ENCODE measurements at places on chromosomes 3 and 15. TPM values are rescaled to one million over a fixed set of nuclear protein-coding genes. Genes with fewer than 3 reads are reported as not detected.

DNA sequence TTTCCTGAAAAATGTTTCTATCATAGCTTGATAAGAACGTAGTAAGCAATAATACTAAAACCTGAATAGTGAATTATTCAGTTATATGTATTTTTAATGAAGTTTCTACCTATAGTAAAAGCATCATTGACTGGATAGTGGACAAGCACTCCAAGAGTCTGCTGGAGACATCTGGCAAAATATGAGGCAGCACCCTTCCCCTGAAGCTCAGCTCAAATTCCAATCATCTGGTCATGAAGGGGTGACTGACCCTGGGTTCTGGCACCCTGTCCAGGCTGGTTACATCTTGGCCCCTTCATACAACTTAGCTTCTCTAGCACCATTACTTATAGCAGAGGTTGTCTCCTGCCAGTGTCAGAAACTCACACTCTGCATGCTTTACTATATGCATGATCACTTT, 455.4 kb downstream of the RAP2B start:
- H3K4me1 ChIP-seq: peaks cover 7% of the 10 kb centered on the region
- H3K27ac ChIP-seq: no peak overlapping the region
- H3K4me3 ChIP-seq: no peak overlapping the region
- no peaks in the 10 kb centered on the region for H3K36me3 ChIP-seq
- no peaks in the 10 kb centered on the region for H3K27me3 ChIP-seq
- DNase-seq: no peak

DNA sequence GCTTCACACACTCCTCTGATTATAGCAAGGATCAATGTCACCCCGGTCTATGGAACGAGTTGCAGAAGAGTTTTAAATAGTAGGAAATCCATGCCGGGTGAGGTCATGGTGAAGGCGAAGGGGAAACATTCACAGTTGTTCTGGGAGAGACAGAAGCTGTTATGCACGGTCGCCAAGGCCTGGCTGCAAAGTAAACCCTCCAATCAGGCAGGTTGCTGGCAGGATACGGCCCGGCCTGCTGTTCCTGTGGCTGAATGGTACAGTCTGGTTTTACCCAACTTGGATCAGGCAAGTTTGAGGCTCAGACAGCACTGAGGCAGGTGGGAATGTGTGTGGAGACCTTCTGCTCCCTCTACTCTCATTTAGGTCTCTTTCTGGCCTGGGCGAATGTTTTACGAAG, 45.3 kb upstream of the ATP2B2 start:
- no peaks in the 10 kb centered on the region for H3K27me3 ChIP-seq
- peak; percentile 90 for DNase-seq
- no peak overlapping the region for H3K27ac ChIP-seq
- peaks cover 2% of the 10 kb centered on the region for H3K4me1 ChIP-seq
- no peaks in the 10 kb centered on the region for H3K36me3 ChIP-seq

DNA sequence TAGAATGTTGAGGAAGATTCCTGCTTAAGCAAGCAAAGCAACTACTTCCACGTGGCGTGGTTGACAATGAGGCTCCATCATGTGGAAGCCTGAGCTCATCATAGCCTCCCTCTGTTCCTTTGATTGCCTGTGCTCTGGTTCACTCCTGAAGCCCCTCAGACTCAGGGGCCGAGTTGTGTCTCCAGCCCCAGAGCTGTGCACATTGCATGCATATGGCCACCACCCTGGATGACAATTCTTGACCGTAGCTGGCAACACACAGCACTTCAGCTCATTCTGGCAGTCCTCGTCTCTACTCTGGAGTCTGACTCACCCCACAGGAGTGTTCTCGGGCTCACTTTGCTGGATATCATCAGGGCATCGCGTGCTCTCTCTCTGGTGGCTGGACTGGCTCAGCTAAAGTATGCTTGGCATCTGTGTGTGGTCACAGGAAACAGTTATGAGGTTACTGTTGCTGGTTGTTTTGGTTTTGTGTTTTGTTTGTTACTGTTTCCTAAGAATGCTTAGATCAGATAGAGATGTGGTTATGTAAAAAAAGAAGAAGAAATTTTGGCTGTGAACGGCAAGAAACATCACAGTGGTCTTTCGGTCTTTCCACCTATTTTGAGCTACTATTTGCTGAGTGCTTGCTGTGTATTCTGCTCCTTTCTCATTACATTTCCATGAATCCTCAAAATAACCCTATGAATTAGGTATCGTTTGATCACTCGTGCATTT, 41.6 kb upstream of the MRPS22 start:
- no peaks in the 10 kb centered on the region for H3K36me3 ChIP-seq
- no peaks in the 10 kb centered on the region for H3K4me1 ChIP-seq
- H3K27ac ChIP-seq: no peak overlapping the region
- no peaks in the 10 kb centered on the region for H3K27me3 ChIP-seq
- no peak overlapping the region for H3K4me3 ChIP-seq

DNA sequence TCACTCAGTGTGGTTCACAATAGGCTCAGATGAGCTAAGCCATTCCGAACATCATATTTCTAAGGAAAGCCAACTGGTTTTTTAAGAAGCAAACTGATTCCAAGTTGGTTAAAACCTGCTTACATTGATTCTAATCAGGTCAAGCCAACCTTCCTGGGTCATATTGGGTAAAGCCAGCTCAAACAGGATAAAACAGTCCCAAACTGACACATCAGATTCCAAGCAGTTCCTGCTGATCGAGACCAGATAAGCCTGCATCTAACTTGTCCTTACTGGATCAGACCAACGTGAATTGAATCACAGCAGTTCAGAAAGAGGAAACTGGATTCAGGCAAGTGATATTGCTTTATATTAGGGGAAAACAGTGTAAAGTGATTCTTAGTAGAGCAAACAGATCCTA, 18.6 kb upstream of the THSD4 start:
- H3K27ac ChIP-seq: no peak overlapping the region
- no peaks in the 10 kb centered on the region for H3K36me3 ChIP-seq
- DNase-seq: no peak
- no peaks in the 10 kb centered on the region for H3K4me1 ChIP-seq

DNA sequence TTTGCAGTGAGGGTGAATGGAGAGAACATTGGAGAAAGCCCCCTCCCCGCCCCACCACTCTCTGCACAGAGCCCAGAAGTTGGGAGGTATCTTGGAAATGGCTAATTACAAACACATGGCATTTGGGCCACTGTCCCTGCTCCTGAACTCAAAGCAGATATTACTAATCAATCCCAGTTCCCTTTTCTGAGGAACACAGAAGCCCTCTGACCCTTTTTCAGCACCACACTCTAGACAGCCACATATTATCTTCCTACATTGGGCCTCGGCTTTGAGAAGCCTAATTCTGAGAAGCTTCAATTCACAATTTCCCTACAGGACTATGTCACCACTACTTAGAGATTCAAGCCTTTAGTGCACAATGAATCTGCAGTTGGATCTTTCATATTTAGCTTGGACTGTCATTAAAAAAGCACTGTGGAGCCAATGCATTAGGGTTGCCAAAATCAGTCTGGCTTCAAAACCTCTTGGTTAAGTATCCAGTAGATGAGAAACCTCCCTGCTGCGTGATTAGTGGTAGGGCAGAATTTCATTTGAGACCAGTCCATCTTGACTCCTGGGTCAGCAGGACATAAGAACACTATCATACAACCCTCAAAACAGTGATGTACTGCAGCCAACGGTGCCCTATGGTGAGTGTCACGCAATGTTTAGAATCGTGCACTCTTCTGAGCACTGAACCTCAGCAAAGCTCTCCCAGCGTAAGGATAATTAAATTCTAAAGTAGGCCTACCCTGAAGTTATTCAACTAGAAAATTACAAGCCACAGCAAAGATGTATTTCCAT, 26.1 kb downstream of the MGLL start:
- DNase-seq: no peak
- H3K27me3 ChIP-seq: no peaks in the 10 kb centered on the region
- peak overlapping the region; percentile 65 for H3K27ac ChIP-seq
- no peak overlapping the region for H3K4me3 ChIP-seq

- no peaks in the 10 kb centered on the region for H3K27me3 ChIP-seq
- peak overlapping the region; percentile 69 for H3K27ac ChIP-seq
- peak overlapping the region; percentile 56 for H3K4me3 ChIP-seq
- peaks cover 28% of the 10 kb centered on the region for H3K36me3 ChIP-seq
Measured at GRCh38 chr3:52495777-52496602, 852 bp downstream of the STAB1 start.

GRCh38 chr15:55743729-55744655, 1.0 kb upstream of the PRTG start:
- peaks cover 25% of the 10 kb centered on the region for H3K4me1 ChIP-seq
- no peaks in the 10 kb centered on the region for H3K36me3 ChIP-seq
- no peak for DNase-seq
- peaks cover 19% of the 10 kb centered on the region for H3K27me3 ChIP-seq
- no peak overlapping the region for H3K27ac ChIP-seq
- peak overlapping the region; percentile 78 for H3K4me3 ChIP-seq

DNA sequence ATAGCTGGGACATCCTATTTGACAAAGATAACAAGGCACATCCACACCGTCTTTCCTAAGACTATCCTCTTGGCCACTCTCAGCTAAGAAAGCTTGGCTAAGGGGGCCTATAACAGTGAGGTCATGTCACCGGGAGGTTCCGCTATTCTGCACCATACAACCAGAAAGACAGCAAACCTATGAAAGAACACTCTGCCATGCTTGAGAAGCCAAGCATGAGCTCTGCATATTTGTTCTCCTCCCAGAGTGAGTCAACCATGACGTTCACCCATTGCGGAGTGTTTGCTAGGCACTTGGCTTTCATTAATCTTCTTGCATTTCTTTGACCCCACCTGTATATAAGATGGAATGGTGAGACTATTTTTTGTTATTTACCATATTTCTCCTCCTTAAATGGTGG, 141.2 kb downstream of the GMNC start:
- H3K4me1 ChIP-seq: no peaks in the 10 kb centered on the region
- H3K27ac ChIP-seq: no peak overlapping the region
- H3K4me3 ChIP-seq: no peak overlapping the region
- no peak for DNase-seq
- no peaks in the 10 kb centered on the region for H3K27me3 ChIP-seq
- H3K36me3 ChIP-seq: no peaks in the 10 kb centered on the region

- H3K36me3 ChIP-seq: no peaks in the 10 kb centered on the region
- H3K4me1 ChIP-seq: peaks cover 6% of the 10 kb centered on the region
- DNase-seq: no peak
- no peak overlapping the region for H3K4me3 ChIP-seq
- no peaks in the 10 kb centered on the region for H3K27me3 ChIP-seq
- H3K27ac ChIP-seq: no peak overlapping the region
Measured at GRCh38 chr3:63818282-63819150, 583 bp upstream of the C3orf49 start.

DNA sequence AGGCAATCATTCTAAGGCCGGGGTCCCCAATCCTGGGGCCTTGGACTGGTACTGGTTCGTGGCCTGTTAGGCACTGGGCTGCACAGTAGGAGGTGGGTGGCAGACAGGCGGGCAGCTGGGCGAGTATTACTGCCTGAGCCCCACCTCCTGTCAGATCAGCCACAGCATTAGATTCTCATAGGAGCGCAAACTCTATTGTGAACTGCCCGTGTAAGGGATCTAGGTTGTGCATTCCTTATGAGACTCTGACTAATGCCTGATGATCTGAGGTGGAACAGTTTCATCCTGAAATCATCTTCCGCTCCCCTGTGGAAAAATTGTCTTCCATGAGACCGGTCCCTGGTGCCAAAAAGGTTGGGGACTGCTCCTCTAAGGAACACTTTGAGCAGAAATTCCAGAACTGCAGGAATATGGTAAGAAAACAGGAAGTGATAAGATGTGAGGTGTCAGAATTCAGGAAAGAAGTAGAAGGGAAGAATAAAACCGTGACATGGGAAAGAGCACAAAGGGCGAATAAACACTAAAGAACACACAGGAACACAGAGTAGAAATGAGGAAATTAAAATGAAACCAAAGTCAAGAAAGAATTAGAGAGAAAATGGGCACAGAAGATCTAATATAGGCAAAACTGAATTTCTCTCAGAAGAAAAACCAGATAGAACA, 57.6 kb downstream of the PDCD6IP start:
- H3K4me1 ChIP-seq: no peaks in the 10 kb centered on the region
- no peak overlapping the region for H3K4me3 ChIP-seq
- H3K27me3 ChIP-seq: no peaks in the 10 kb centered on the region
- no peak overlapping the region for H3K27ac ChIP-seq

GRCh38 chr3:51646091-51646490, 25.0 kb upstream of the TEX264 start:
- peaks cover 72% of the 10 kb centered on the region for H3K36me3 ChIP-seq
- H3K4me3 ChIP-seq: no peak overlapping the region
- DNase-seq: no peak
- H3K4me1 ChIP-seq: no peaks in the 10 kb centered on the region
- no peak overlapping the region for H3K27ac ChIP-seq

- no peak overlapping the region for H3K27ac ChIP-seq
- no peak overlapping the region for H3K4me3 ChIP-seq
- H3K4me1 ChIP-seq: no peaks in the 10 kb centered on the region
- no peak for DNase-seq
- no peaks in the 10 kb centered on the region for H3K36me3 ChIP-seq
Measured at GRCh38 chr3:84077479-84077878, 881.3 kb upstream of the CADM2 start.

GRCh38 chr3:101542957-101543356, 18.7 kb upstream of the TRMT10C start:
- H3K36me3 ChIP-seq: no peaks in the 10 kb centered on the region
- H3K27me3 ChIP-seq: no peaks in the 10 kb centered on the region
- H3K27ac ChIP-seq: no peak overlapping the region
- no peak for DNase-seq
- no peak overlapping the region for H3K4me3 ChIP-seq
- no peaks in the 10 kb centered on the region for H3K4me1 ChIP-seq

DNA sequence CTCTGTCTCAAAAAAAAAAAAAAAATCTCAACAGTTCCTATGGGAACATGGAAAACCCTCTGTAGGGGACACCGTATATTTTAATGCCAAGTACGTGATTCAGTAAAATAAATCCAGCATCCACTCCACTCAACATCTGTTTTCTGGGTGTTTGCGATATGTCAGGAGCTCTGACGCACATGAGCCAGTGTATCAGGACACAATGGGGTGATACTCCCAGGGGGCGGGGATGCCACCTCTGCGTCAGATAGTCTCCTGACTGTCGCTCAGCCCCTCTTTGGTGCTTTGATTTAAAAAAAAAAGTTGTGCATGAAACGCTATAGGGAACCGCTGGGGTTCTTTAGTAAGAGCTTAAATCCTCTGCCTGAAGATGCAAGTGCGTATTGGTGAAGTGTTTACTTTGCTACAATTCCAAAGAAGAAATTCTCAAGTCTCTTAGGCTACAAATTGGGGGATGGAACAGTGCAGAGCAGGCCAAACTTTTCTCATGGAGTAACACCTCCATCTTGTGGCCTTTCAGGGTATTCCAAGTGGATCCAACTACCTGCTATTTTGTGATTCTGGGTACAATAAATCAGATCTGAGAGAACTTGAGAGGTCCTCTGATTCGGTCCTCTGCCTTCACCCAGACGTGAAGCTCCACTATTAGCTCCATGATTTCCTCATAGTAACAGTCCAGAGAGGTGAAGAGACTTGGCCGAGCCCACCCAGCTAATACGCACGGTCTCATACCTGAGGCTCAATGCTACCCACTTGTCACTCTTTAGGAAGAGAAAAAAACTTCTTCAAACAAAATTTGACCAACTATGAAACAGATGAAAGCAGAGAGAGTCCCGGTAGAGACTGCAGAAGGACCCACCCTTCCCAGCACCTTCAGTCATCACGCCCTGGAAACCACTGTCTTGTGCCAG, 9.3 kb upstream of the NR2E3 start:
- no peaks in the 10 kb centered on the region for H3K4me1 ChIP-seq
- no peak overlapping the region for H3K27ac ChIP-seq
- H3K36me3 ChIP-seq: no peaks in the 10 kb centered on the region
- no peak overlapping the region for H3K4me3 ChIP-seq

The FGF7 gene
- 60.2 TPM for total RNA-seq

The C2CD4A gene
- 0.33 TPM for total RNA-seq

The GOLGA6C gene
- total RNA-seq: not detected

The EIF4E3 gene
- total RNA-seq: 51.9 TPM

The RLBP1 gene
- 0.13 TPM for total RNA-seq

The MKRN2OS gene
- not detected for total RNA-seq

The EPM2AIP1 gene
- 9.5 TPM for total RNA-seq

The ATP13A5 gene
- not detected for total RNA-seq

The CLDN1 gene
- 1.2 TPM for total RNA-seq

Data from esophagus muscularis mucosa (tissue), 4 donors.